ENCODE measurements at places on chromosomes 5 and 9. TPM values are rescaled to one million over a fixed set of nuclear protein-coding genes. Genes with fewer than 3 reads are reported as not detected.

- no peaks in the 10 kb centered on the region for H3K36me3 ChIP-seq
- H3K27me3 ChIP-seq: peaks cover 9% of the 10 kb centered on the region
- H3K27ac ChIP-seq: no peak overlapping the region
- H3K4me1 ChIP-seq: peaks cover 5% of the 10 kb centered on the region
Observed at GRCh38 chr5:73415617-73416016, 33.0 kb downstream of the FOXD1 start.

DNA sequence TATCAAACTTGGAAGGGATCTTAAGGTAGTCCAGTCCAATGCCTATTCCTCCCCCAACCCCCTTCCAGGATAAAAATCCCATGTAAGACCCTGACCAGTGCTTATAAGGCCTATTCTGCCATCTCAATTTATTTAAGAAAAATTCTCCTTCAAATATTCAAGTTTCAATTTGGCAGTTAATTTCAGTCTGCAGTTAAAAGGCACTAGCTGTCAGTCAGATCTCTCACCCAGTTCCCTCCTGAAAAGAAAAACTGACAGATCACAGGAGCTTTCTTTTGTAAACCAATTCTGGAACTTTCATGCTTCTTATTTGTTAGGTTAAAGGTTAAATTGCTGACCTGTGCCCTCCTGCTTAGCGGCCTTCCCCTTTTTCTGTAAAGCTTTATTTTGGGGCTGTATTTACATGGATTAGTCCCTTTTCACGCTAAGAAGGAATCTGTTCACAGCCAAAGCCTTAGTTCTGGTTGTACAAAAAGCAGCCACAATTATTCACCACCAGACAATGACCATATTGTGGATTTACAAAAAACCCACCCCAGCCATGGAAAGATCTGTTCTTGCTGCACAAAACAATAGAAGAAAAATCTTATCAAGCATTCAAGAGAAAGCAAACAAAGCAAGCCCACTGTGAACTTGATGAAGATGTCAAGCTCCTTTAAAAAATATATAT lies 68.7 kb downstream of the DENND1A start:
- DNase-seq: no peak
- H3K4me3 ChIP-seq: no peak overlapping the region
- no peaks in the 10 kb centered on the region for H3K36me3 ChIP-seq
- no peaks in the 10 kb centered on the region for H3K27me3 ChIP-seq
- no peaks in the 10 kb centered on the region for H3K4me1 ChIP-seq
- H3K27ac ChIP-seq: no peak overlapping the region

DNA sequence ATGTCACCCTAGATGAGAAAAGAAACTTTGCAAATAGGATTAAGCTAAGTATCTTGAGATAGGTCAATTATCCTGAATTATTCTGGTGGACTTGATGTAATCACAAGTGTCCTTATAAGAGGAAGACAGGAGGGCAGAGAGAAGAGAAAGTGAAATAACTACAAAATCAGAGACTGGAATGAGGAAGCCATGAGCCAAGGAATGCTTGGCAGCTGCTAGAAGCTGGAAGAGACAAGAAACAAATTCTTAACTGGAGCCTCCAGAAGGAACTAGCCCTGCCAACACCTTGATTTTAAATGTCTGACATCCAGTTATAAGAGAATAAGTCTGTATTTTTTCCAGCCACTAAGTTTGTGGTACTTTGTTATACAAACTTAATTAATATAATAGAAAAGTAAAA lies 480.0 kb downstream of the NR2F1-AS1 start:
- no peak for DNase-seq
- H3K27ac ChIP-seq: no peak overlapping the region
- H3K4me3 ChIP-seq: no peak overlapping the region
- no peaks in the 10 kb centered on the region for H3K4me1 ChIP-seq
- no peaks in the 10 kb centered on the region for H3K36me3 ChIP-seq
- no peaks in the 10 kb centered on the region for H3K27me3 ChIP-seq

DNA sequence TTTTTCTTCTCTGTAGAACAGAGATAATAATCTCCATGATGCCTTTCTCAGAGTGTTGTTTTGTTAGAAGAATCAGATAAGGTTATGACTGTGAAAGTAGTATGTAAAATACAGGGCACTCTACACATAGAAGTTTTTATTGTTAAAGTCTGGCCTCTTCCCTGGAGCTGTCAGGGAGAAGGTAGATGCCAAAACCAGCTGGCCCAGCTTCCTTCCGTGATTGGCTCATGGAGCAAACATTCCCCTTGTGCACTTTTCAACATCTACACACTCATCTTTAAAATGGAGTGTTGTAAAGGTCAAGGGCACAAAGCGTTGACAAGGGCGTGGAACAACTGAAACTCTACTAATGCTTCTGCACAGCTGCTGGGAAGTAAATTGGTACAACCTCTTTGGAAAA lies 7.4 kb upstream of the RNF183 start:
- no peaks in the 10 kb centered on the region for H3K27me3 ChIP-seq
- DNase-seq: peak; percentile 14
- H3K36me3 ChIP-seq: no peaks in the 10 kb centered on the region
- no peak overlapping the region for H3K27ac ChIP-seq

GRCh38 chr5:133222040-133222439 lies 170.2 kb downstream of the HSPA4 start:
- H3K27ac ChIP-seq: no peak overlapping the region
- H3K4me3 ChIP-seq: no peak overlapping the region
- H3K36me3 ChIP-seq: no peaks in the 10 kb centered on the region
- H3K4me1 ChIP-seq: no peaks in the 10 kb centered on the region
- peak; percentile 4 for DNase-seq
- H3K27me3 ChIP-seq: no peaks in the 10 kb centered on the region

DNA sequence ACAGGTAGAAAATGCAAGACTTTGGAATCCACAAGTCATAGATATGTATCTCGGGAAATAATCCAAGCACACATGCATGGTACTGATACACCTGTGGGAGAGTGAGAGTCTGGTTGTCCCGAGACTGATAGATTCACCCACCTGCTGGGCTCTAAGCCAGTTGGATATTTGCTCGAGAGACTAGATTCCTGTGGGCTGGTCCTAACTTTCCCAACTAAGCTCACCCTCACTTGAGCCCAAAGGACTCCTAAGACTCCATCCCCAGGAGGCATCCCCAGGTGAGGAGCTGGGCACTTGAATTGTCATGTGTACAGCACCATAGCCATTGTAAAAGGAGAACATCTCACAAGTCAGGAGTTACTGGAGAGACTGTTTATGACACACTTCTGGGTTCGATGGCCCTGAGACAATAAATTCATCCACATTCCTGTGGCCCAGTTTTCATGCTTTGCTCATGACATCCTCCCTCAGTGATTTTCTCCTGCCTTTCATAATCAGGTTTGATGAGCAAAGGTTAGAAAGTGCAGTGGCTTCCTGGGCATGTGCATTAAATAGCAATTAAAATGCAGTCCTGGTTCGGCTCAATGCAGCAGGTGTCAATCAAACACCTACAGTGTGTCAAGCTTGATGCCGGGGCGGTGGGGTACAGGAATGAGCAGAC lies 18.1 kb downstream of the SLC1A1 start:
- no peak overlapping the region for H3K4me3 ChIP-seq
- no peaks in the 10 kb centered on the region for H3K4me1 ChIP-seq
- DNase-seq: no peak
- no peak overlapping the region for H3K27ac ChIP-seq
- H3K36me3 ChIP-seq: no peaks in the 10 kb centered on the region
- H3K27me3 ChIP-seq: no peaks in the 10 kb centered on the region

TOR1B gene
- total RNA-seq: 25.5 TPM

NAIF1 gene
- 9.4 TPM for total RNA-seq

HTR1A gene
- total RNA-seq: 0.20 TPM

Measured in lung (tissue), 17 donors.